Dermis blood vessel endothelial cell (primary cell): ENCODE measurements at places on chromosomes 5 and 9. TPM values are rescaled to one million over a fixed set of nuclear protein-coding genes. Genes with fewer than 3 reads are reported as not detected.

DNA sequence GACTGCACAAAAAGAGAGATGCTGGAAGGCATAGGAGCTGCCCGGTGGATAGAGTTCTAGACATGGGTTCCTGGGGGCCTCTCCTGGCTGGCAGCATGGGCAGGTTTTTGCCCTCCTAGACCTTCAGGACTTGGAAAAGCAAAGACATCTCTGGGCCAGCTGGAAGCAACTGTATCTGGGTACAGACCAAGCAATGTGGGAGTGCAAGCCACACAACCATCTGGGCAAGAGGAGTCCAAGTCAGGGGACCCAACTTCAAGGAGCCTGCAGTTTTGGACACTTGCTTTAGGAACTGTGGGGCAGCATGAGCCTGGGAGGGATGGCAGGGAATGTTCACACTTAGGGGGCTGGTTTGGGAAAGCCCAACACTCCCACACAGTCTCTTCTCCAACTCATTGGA is 323.3 kb downstream of the GADD45G start:
- DNase-seq, result no peak

DNA sequence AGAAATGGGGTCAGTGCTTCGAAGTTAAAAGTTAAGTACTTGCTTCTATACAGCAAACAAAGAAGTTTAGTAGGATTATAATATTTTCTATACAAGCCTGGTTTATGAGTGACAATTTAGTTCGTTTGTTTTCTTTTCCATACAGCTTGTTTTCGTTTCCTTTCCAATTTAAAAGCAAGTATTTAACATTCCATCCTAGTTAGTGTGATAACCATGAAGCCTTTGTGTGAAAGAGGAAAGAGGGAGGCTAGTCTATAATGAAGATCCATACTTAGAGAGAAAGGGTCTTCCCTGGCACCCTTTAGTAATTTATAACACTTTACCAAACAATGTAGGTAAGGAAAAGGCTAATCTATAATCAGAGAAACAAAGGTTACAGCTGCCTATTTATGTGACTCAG is 51.0 kb downstream of the SLC1A1 start:
- no peak for DNase-seq

- DNase-seq, result no peak
These were observed 309.7 kb downstream of the NSG2 start for GRCh38 chr5:174355208-174355612.

- no peak for DNase-seq
These were observed 345.2 kb downstream of the GLIS3 start for GRCh38 chr9:3954331-3955304.

DNA sequence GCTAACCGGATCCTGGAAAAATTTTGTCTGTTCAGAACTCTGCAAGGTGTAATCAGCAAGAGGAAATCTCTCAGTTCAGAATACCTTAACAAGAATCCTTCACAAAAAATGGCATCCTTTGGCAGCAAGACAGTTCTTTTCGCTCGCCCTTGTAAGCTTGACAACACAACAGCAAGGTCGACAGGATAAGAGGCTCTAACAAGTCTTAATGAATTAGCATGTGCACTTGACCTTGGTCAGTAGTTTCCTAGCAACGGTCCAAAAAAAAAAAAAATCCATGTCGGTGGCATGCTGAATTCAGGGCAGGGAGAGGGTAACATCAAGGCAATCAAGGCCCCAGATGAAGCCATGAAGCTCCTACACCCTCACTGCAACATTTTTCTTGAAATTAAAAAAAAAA is 172.8 kb downstream of the APBA1 start:
- no peak for DNase-seq

GRCh38 chr9:116688806-116689485 is 1.8 kb downstream of the TRIM32 start:
- DNase-seq, result no peak

DNA sequence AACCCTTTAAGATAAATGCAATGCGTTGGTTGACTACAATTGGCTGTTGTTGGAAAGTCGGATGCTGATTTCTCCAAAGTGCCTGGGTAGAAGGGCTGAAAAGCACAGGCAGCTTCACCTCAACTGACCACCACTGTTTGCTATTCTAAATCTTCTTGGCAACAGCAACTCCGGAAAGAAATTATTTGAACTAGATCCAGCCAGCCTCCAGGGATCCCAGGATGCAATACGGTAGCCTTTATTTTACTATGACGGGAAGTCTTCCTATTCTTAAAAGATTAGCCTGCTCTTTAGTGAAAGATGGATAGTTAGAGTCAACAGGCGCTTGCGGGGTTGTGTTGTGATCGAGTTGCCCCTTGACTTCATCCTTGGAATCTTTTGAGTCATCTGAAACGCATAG is 78.6 kb upstream of the KLF9 start:
- DNase-seq, result peak; percentile 49

Gene DUSP1
- 105 and 303 TPM in 2 replicates for total RNA-seq

Gene CCDC192
- total RNA-seq, result not detected in 2 replicates

Gene ZNF618
- 11.7 and 19.5 TPM in 2 replicates for total RNA-seq

Gene CCDC183
- total RNA-seq, result 0.37 and 1.0 TPM in 2 replicates

Gene OGN
- not detected in 2 replicates for total RNA-seq
